Activated T-cell treated with anti-CD3 and anti-CD28 coated beads, Interleukin-2, amount 50 U/mL, for 72 hours (primary cell): ENCODE measurements at places on chromosomes 7 and 10.
A peak's percentile ranks its signal among the peaks of the same experiment; 100 is the strongest.

DNA sequence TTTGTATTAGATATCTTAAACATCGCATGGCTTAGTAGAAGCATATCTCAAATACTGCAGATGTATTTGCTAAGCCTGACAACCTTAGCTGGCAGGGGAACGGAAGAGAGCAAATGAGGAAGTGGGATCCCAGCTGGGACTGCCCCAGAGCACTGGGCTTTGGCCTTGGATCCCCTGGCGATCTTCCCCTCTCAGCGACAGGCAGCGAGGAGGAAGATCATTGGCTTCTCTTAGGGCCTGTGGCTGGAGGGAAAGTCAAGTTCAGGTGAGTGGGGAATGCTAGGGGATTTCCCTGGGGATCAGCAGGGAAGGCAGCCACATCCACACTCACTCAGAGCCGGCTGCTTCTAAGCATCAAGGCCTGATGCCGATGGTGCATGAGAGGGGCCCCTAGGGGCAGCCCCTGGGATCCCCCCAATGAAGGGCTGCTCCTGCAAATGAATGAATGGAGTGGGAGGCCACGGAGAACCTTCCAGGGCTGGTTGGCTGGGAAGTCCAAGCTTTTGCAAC lies 42.0 kb downstream of the LYZL2 start:
- DNase-seq: no peak

GRCh38 chr10:16933783-16934182 lies 116.6 kb upstream of the RSU1 start:
- no peak for DNase-seq

DNA sequence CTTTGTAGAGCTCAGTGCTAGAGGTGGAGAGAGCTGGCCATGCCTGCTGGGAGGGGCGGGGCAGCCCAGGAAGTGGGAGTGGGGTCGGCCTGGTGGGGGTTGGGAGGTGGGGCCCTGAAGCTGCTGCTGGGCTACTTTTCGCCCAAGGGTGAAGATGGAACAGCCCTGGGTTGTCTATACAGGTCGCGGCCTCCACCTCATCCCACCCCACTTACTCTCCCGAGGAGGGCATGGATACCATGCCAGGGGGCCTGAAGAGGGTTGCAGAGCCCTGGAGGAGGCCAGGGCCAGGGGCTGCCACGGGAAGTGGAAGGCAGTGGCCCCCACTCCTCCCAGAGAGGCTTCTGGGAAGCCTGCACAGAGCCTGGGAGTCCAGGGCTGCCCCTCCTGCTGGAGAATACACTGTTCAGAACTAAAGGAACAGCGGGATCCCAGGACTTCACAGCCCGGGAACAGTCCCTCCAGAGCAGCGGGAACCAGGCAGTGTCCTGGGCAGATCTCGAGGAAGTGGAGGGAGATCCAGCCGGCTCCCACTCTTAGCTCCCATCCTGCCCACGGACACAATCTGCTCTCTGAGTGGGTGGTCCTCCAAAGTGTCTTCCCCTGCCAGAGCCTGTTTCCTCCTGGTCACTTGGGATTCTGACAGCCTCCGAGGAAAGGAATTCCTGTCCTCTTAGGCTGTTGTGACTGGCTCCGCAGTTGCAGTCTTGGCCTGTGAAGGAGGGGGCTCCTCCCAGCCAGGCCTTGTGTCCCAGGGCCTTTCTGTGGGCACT lies 23.5 kb downstream of the MAT1A start:
- DNase-seq: no peak

- no peak for DNase-seq
Measured at GRCh38 chr7:16889305-16889704, 7.5 kb upstream of the AGR3 start.

DNA sequence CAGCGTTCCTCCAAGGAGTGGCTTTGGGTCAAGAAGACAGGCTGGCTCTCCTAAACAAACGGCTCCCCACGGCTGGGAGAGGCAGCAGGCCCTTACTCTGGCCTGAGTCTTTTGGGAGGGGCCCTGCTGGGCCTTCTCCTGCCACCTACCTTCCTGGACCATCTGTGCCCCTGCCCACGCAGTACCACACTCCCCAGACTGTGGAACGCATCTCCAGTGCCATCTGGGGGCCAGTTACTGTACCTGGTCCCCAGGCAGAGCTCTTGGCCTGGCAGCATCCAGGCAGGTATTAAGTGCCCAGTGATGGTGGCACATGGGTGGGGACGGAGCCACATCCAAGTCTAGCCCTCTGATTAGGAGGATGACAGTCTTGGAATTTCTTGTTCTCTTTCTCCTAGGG lies 14.4 kb downstream of the ALKBH4 start:
- DNase-seq: peak; percentile 56

GRCh38 chr7:122944682-122945303 lies 50.7 kb downstream of the TAS2R16 start:
- no peak for DNase-seq

DNA sequence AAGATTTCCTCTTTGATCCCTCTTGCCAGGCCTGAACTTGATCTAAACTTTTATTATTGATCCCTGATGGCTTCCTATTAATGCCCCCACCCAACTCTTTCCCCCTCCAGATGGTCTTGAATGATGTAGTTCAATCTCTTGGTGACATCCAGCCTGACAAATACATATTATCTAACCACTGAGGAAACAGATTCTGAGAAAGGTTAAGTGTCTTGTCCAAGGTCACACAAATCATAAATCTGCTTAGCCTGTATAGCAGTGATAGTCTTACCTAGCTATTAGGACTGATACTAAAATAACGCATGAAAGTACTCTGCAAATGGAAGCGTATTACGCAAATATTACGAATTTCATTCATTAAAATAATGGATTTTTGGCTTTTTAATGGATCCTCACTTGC lies 22.7 kb downstream of the STEAP1B start:
- no peak for DNase-seq

GRCh38 chr7:51634538-51634937 lies 317.9 kb upstream of the COBL start:
- DNase-seq: no peak

GRCh38 chr7:139799586-139799985 lies 21.8 kb upstream of the HIPK2 start:
- no peak for DNase-seq

DNA sequence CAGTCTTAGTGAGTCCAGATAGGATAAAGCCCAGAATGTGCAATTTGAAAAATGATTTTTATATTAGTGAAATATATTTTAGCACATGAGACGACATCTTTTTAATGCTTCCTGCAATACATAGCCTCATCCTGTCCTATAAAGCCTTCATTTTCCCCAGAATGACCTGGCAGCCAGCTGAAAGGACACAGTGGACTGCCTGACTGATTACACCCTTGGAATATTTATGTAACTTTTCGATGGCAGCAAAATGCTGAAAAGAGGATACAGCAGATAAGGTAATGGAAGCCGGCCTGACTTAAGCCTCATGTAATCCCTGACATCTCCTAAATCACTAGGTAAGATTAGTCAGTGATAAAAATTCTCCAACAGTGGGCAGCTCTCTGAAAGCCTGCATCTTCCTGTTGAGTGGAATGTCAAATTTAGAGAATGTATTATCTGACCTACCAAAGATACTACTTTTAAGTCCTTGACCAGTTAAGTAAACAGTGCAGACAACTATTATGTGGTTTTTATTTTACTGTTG lies 210.7 kb upstream of the STEAP1 start:
- DNase-seq: no peak

- no peak for DNase-seq
Measured at GRCh38 chr7:6559896-6560295, 8.6 kb upstream of the GRID2IP start.

GRCh38 chr10:51800121-51800520 lies 100.7 kb upstream of the CSTF2T start:
- no peak for DNase-seq

GRCh38 chr10:71337219-71337701 lies 18.2 kb downstream of the SLC29A3 start:
- DNase-seq: no peak

- DNase-seq: peak; percentile 8
Measured at GRCh38 chr10:48802611-48803071, 118.0 kb downstream of the WDFY4 start.

DNA sequence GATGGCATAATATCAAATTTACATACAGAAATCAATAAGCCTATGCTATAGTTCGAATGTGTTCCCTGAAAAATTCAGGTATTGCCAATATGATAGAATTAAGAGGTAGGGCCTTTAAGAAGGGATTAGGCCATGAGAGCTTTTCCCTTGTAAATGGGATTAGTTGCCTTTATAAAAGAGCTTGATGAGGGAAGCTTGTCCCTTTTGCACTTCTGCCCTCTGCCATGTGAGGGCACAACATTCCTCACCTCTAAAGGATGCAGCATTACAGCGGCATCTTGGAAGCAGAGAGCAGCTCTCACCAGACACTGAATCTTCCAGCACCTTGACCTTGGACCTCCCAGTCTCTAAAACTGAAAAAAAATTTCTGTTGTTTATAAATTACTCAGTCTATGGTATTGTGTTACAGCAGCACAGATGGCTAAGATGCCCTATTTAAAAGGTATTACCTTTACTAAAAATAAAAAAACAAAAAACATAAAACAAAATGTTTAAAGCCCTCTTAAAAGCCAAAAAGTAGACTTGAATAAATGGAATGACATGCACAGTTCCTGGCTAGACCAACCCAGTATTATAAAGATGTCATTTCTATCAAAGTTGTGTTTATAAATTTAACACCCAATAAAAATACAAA lies 909.6 kb downstream of the REEP3 start:
- no peak for DNase-seq

- DNase-seq: no peak
Measured at GRCh38 chr7:27247452-27248426, 5.1 kb downstream of the EVX1 start.

- no peak for DNase-seq
Measured at GRCh38 chr7:6268907-6269306, 3.5 kb downstream of the CYTH3 start.
